Prostate gland (tissue), 2 donors: ENCODE measurements at places on chromosomes 4 and X.

DNA sequence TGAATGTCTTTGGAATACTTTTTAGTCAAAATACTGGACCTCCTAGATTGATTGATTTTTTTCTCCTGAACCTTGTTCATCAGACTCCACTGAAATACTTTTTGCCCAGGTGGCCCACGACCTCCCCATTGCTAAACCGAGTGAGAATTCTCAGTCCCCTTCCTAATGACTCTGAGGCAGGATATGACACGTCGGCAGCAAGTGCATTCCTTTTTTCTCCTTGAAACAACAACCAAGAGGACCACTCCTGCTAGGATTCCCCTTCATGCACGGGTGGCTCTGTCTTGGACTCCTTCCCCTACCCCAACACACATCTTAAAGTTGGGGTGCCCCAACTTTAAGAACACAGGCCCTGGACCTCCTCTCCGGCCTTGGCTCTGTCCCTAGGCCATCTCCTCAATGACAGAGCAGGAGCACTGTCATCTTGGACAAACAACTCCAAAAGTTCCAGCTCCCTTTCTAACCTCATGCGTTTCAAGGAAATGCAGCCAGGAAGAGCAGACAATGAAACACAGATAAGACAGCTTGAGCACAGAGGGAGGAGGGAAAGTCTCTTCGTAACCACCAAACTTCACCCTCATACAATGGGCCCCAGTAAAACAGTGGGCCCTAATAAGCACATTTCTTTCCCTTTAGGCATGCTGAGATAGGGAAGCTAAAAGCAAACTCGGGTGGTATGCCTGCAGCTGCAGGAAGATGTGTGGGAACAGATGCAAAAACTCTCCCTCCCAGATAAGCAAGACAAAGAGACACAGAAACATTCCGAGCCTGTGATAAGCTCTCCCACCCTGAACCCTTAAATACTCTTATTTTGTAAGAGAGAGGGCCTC lies 33.9 kb downstream of the ZBTB49 start:
- DNase-seq: no peak

DNA sequence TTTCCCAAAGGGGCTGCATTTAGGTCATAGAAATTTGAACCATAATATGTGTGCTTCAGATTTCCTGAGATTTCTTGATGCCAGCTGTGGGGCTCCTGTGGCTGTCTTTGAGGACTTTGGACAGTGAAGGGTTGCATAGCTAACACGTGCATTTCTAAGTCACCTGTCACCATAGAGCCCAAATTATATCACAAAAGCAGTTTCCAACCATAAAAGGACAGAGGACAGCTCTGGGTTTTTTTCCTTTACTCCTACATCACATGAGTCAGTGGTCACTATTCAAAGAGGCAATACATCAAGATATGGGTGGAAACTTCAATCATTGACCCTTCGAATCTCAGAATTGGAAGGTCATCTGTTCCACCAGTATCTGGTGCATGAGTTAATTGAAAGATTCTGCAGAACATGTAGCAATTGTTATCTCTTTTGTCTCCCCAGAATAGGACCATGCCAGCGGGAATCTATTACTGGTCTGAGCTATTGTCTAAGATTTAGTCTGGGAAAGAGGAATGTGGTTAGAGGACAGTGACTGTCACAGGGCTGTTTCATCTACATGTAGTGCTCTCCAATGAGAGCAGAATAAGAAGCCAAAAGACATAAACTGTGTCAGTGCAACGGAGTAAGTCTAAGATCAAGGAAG lies 133.5 kb downstream of the AASDH start:
- DNase-seq: no peak

DNA sequence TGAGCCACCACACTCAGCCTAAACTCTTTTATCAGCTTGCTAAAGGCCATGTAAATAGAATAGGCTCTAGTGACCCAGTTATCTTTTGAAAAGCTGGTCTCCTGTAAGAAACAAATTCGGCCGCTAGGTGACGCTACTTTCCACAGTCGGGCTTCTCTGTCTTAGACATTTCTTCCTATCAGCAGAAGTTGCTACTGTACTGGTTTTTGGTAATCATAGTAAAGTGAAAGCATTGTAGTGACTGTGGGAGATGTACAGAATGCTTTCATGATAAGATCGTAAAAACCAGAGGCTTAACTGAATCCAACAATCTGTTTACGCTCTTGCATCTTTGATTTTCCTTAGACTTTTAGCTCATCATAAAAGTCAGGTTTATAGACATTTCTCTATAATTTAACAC lies 82.6 kb downstream of the GK start:
- DNase-seq: peak; percentile 8

DNA sequence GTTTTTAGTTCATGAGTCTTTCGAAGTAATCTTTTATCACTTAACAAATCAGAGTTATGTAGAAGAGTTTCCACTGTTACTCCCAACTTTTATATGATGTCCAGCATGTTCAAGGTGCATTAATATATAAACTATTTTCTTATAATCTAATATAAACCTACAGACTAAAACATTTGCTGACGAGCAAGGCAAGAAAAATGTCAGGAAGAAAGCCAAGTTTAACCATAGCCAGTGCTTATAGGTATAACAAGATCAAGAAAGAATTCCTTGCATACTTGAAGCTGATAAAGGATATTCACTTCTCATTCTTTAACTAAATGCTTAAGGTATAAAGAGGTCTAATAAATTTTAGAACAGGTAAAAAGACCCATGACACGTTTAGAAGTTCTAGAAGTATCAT lies 167.7 kb downstream of the NPNT start:
- no peak for DNase-seq

GRCh38 chrX:11367609-11368430 lies 74.6 kb downstream of the AMELX start:
- no peak for DNase-seq

DNA sequence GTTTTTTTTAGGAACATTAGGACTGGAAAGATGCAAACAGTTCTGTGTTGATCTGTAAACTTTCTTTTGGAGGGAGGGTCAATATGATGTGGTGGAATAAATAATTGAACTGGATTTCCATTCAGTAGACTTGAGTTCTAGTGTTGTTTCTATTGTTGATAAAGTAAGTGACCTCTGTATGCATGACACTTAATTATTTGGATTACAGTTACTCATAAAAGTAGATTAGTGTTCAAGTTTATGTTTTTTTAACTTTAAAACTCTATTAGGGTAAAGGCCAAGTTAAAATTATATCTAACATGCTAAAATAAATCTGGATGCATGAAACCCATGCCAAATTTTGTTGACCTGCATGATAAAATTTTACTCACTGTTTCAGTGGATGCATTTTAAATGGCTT lies 85.4 kb upstream of the NR3C2 start:
- no peak for DNase-seq

DNA sequence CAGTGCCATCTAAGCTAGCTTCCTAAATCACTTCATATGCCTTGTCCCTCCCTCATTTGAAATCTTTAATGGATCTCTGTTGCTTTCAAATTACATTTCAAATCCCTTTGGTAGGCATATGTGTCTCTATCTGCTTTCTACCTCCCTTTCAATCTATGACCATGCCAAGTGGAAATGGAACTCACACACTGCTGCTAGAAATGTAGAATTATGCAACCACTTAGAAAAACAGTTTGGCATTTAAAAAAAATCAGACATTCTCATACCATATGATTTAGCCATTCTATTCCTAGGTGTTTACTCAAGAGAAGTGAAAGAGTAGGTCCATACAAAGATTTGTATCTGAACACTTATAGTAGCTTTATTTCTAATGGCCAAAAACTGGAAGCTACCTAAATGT lies 413.5 kb upstream of the INTU start:
- DNase-seq: no peak

DNA sequence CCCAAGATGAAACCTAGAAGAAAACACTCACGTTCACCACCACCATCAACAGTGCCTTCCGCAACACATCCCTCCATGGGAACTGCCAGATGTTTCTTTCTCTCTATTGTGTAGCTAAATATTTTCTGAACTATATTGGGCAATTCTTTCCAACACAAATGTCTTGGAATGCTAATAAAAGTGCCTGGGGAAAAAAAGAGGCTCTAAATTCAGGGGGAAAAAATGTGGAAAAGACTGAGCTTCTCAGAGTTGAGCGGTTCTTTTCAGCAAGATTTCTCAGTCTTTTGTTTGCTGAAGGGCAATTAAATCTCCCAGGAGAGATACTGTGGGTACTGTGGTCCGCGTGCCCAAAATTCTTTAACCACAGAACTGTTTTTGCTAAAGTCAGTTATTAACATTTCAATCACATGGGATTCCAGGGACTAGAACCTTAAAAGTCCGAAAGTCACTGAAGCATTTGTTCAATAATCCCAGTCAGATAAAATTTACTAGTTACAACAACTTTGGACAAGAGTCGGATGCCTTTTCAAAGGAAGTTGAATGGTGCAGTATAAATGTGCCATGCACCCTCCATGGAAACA lies 51.9 kb upstream of the DHRSX start:
- no peak for DNase-seq

GRCh38 chrX:31590581-31591114 lies 518.8 kb upstream of the FTHL17 start:
- DNase-seq: no peak

DNA sequence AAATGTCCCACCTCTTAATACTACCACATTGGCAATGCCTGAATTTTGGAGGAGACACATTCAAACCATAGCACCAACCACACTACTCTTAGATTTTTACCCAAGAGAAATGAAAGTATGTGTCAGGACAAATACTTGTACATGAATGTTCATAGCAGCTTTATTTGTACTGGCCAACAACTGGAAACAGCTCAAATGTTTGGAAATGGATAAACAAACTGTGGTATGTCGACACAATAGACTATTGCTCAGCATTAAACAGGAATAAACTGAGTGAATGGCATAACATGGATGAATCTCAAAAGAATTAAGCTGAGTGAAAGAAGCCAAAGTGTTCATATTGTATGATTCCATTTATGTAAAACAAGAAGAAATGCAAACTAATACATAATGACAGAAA lies 18.5 kb upstream of the EDA start:
- DNase-seq: no peak

- no peak for DNase-seq
Observed at GRCh38 chr4:83725336-83726085, 189.6 kb downstream of the GPAT3 start.

- DNase-seq: no peak
Observed at GRCh38 chr4:23368081-23368697, 521.7 kb downstream of the PPARGC1A start.

DNA sequence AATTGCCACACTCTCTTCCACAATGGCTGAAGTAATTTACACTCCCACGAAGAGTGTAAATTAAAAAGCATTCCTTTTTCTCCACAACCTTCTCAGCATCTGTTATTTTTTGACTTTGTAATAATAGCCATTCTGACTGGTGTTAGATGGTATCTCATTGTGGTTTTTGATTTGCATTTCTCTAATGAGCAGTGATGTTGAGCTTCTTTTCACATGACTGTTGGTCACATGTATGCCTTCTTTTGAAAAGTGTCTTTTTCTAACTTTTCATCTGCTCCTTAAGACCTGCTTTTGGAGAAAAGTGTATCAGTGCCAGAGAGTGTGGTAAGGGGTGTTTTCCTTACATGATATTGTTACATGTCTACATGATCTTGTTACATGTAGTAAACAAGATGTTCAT lies 25.7 kb downstream of the GUCY1A1 start:
- no peak for DNase-seq

DNA sequence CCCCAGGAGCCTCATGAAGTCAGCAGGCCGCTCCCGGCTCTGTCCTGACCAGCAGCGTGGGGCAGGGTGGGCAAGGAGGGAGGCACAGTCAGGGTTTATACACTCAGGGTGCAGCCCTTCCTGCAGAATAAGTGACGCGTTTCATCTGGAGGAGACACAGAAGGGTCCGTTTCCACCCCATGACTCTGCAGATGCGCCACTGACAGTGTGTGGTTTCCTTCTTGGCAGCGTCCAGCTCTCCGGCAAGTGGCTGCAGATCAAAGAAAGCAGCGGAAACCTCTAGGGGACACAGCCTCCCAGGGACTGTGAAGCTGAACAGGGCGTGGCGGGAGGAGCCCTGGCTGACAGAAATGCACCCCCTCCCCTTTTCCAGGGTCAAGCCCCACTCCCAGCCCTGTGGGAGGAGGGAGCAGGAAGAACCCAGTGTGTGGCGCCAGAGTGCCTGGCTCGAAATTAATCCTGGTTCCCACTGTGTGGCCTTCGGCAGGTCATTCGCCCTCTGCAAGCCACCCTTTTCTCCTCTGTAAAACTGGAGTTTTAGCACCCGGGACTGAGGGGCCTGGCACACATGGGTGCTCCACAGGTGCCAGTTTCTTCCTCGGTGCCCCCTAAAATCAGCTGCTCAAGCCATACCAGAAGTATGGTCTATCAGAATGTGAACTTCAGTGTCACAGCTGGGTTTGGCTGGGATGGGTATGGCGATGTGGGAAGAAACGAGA lies 17.3 kb upstream of the TBC1D14 start:
- peak; percentile 36 for DNase-seq

DNA sequence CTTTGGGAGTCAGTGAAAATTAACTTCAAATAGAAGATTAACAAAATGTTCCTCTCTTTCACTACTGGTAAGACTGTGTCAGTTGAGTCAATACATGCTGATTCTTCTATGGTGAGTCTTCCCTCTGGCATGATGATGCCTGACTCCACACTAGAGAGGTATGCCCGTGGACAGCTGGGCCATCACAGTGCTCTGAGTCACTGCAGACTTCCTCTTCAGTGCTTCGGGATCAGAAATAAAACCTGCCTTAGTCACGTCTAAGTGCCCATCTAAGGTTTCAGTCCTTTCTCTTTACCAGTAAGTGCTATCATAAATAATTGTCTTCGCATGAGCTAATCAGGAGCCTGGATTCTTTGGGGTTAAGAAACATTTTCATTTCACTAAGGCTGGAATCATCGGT lies 1.6 kb upstream of the ASB5 start:
- DNase-seq: no peak

- DNase-seq: no peak
Observed at GRCh38 chrX:45186643-45187026, 14.0 kb downstream of the DIPK2B start.

DNA sequence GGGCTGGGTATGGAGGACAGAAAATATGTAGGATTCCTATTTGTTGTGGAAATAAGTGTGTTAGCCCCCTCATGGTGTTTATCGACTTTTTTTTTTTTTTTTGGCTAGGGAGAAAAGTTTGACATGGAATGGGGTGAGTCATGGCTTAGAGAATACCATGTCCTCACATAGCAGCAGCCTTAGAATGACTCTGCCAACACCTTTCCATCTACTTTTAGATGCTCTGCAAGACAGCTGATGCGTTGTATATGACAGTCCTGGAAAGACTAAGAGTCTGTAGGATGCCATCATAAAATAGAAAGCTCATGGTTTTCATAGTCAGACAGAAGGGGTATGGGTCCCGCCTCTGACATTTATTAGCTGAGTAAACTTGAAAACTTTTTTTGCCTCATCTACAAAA lies 37.7 kb downstream of the MTTP start:
- no peak for DNase-seq

GRCh38 chr4:29559286-29559685 lies 1160.9 kb upstream of the PCDH7 start:
- no peak for DNase-seq
